T-helper 2 cell (primary cell): ENCODE measurements at places on chromosomes 6 and 20.

- no peak for DNase-seq
Measured at GRCh38 chr6:149213829-149214228, 103.7 kb upstream of the TAB2 start.

DNA sequence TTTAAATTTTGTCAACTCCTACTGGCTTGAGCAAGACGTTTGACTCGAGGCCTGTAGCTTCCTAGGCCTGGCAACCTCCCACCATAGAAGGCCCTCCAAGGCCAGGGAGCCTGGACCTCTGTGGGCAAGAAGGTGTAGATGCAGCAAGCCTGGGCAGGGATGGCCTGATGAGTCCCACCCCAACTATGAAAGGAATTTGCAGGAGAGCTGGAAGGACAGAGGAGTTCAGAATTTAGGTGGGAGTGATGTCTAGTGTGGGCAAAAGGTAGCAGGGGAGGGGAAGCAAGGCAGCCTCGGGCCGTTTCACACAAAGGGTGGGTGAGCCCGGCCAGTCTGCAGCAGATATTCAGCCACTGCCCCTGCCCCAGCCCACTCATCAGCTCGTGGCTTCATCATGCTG is 245.2 kb downstream of the CDH26 start:
- DNase-seq, result no peak

GRCh38 chr6:44268095-44268628 is 2.1 kb upstream of the TMEM151B start:
- peak; percentile 51 for DNase-seq

GRCh38 chr6:119032428-119032827 is 46.0 kb downstream of the FAM184A start:
- no peak for DNase-seq

- DNase-seq, result no peak
Measured at GRCh38 chr6:11370191-11371018, 137.9 kb upstream of the NEDD9 start.

- no peak for DNase-seq
Measured at GRCh38 chr6:52201046-52201445, 14.9 kb downstream of the IL17A start.

- DNase-seq, result no peak
Measured at GRCh38 chr6:166318649-166319600, 10.7 kb upstream of the PRR18 start.

- DNase-seq, result peak; percentile 24
Measured at GRCh38 chr6:127855542-127856159, 45.2 kb downstream of the THEMIS start.

GRCh38 chr20:5480824-5481600 is 164.3 kb upstream of the PROKR2 start:
- DNase-seq, result no peak

- no peak for DNase-seq
Measured at GRCh38 chr20:23122321-23122720, 36.2 kb upstream of the CD93 start.

DNA sequence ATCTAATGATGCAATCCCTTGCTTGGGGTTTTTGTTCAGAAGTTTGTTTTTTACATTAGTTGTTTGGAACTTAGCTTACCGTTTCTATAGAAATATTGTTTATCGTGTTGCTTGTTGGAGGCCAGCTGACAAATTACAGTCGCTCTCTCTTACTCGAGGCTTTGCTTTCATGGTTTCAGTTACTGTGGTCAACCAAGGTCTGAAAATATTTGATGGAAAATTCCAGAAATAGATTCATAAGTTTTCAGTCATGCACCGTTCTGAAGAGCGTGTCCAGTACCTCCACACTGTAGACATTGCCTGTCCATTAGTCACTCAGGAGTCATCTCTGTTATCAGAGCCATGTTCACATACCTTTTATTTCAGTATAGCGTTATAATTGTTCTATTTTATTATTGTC is 47.9 kb downstream of the DEK start:
- no peak for DNase-seq

DNA sequence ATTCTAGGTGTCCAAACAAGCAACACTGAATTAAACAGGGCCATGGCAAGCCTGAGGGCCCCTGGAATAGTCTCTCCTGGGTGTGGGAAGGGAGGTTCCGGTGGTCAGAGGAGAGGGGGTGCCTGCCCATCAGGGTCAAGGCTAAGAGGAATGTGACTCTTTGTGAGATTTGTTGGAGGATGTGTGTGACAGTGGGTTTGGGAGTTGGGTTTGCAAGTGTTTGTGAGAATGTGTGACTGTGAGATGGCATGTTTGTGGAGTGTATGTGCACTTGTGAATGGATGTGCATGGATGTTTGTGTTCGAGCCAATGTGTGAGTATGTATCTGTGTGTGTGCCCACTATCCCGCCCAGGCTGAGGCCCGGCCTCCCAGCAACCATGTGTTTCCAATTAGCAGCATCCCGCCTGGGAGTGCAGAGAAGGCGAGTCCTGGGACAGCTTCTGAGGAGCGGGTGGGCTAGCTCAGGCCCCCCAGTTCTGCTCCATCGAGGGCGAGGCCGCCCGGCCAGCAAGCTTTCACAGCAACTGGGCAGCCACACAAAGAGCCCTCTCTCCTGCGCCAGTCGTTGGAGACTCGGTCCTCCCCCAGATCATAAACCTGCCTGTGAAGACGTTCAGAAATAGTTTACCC is 12.6 kb downstream of the FOXC1 start:
- DNase-seq, result no peak

GRCh38 chr20:5184684-5185083 is 57.9 kb downstream of the CDS2 start:
- no peak for DNase-seq

GRCh38 chr6:105324386-105324950 is 78.4 kb downstream of the PREP start:
- no peak for DNase-seq

- DNase-seq, result no peak
Measured at GRCh38 chr20:31922181-31922580, 29.7 kb downstream of the PDRG1 start.

DNA sequence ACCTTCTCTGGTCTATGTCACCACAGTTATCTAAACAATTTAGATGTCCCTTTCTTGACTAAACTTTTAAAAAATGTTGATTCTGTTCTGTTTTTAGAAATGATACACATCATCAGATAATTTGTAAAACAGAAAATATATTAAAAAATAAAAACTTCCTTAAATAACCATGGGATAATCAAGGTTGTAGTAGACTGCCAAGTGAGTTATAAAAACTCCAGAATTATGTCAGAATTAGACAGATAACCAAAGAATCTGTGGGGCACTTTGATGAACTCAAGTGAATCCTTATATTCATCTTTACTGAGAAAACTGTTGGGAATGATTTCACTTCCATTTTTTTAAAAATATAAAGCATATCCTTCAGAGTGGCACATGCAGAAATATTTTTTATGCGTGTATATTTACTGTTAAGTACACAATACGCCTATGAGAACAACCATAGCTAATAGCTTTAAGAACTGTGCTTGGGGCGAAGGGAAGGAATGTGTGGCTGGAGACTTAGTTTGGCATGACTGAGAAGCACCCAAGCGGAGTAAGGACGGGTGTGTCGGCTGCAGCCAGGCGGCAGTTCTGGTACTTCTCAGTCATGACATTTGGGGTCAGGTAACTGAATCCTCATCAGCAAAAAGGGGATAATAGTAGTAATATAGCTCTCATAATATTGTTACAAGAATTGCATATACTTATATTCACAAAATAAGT is 604.7 kb upstream of the CITED2 start:
- DNase-seq, result no peak
